Substantia nigra (tissue), 51 donors: ENCODE measurements at places on chromosomes 12 and 14.

- no peak for DNase-seq
Observed at GRCh38 chr12:64912516-64913255, 88.2 kb downstream of the TBC1D30 start.

GRCh38 chr12:132550830-132551640, 59.3 kb downstream of the LRCOL1 start:
- DNase-seq = no peak

GRCh38 chr12:50394469-50395029, 1.9 kb downstream of the FAM186A start:
- no peak for DNase-seq

- DNase-seq = no peak
Observed at GRCh38 chr14:67882986-67883555, 63.5 kb downstream of the RAD51B start.

DNA sequence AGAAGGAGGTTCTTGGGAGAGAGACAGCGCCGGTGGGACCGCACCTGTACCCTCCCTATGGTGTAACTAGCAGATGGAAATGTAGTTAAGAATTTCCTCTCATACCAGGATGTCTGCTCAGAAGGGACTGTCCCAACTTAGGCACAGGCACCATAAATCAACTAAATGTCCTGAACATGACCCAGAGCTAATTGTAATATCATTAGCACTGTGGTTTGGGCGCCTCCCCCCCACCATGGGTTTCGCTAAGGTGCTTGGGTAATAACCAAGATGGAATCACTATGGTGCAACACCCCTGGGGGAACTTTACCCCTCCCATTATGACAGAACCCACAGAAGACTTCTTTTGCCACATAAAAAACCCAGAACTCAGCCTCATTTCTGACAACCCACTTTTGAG, 15.9 kb downstream of the ZNF641 start:
- no peak for DNase-seq

DNA sequence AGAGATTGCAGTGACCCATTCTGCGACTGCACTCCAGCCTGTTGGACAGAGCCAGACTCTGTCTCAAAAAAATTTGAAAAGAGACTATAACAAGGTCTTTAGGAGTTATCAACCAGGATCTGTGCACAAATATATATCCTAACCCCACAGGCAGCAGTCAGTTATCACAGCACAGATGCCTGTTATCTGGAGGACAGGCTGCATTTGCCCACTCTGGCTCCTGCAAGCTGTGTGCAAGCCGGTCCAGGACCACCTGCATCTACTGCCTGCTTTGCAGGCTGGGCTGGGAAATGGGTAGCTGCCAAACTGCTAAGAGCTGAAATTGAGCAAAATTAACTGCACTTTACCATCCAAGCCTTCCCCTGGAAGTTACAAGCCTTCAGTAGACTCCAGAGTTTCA, 21.4 kb upstream of the RCOR1 start:
- DNase-seq = no peak

DNA sequence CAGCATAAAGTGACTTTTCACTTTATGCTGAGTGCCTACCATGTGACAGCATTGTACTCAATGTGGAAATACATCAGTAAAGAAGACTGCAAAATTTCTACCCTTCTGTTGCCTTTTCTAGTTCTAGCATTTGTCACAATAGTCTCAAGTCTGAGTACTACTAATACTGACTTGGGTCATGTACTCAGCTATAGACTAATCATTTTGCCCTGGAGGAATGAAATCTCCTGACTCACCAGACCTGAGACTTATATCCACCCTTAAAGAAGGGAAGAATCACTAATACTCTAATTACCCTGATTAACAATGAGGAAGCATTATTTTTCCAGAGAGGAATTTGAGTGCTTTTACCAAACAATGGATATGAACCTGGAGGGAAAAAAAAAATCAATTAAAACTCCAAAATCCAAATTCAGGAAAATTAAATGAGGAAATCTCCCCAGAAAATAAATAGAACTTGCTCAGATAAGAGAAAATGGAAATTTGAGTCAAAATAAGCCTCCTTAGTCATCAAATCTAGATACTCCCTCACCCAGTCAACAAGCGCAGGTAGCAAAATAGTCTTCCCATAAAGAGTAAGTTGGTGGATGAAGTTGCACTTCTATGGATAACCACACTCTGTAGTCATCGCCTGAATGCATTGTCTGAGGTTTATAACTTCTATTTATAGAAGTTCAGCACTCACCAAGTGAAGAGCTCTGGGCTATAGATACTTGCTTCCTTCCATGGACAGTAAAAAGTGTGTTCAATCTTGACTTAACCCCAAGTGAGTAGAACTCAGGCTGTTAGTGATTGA, 386.6 kb downstream of the SYT1 start:
- DNase-seq = no peak

DNA sequence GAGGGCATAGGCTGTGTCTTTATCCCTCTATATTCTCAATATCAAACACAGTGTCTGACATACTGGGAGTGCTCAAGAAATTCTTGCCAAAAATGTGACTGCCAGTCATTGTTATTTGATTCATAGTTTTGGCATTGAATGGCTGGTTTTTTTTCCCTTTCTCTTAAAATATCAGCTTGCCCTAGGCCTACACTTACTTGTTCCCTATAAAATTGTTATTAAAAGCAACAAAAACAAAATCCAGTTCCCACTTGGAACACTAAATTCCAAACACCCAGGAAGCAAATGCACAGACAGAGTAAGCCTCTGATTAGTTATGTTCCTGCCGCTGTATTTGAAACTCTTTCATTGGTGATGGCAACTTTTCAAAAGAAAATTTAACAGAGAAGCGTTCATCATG, 110.7 kb downstream of the WIF1 start:
- no peak for DNase-seq

- DNase-seq = no peak
Observed at GRCh38 chr12:130127532-130127911, 34.7 kb upstream of the FZD10 start.

GRCh38 chr12:8590842-8591545, 21.7 kb downstream of the AICDA start:
- no peak for DNase-seq

DNA sequence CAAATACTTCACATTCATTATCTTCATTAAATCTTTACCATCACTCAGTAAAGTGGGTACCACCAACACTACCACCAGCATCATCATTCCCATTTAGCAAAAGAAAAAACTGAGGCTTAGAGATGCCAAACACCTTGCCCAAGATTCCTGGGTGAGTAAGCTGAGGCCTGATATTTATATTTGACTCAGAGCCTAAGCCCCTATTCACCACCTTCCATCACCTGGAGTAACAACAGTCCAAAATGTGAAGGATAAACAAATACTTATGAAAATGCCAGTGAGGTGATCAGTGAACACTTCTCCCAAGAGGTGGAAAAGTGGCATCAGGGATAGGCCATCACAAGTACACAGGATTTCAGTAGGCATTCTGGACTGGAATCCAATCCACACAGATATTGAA, 3.7 kb downstream of the SLC38A1 start:
- no peak for DNase-seq

DNA sequence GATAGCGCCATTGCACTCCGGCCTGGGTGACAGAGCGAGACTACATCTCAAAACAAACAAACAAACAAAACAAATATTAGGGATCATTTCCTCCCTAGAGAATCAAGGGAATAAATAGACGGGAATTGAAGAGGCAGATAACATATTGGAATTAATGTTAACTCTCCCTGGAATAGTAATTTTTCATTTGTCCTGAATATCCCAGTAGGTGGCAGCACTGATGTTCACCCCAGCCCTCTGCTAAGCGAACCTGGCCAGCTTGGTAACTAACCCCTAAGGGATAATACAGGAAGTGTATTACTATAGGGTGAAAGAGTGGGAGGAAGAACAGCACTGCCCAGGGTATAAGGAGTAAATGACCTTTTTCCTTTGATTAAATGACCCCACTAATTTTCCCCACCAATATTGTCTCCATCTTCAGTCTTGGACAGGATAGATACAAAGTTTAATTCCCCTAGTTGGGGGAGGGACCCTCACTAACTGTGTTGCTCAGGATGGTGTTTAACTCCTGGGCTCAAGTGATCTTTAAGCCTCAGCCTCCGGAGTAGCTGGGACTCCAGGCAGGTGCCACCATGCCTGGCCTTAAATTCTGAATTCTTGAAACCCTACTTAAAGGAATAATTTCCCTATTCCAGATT, 40.5 kb downstream of the SLC2A14 start:
- no peak for DNase-seq

DNA sequence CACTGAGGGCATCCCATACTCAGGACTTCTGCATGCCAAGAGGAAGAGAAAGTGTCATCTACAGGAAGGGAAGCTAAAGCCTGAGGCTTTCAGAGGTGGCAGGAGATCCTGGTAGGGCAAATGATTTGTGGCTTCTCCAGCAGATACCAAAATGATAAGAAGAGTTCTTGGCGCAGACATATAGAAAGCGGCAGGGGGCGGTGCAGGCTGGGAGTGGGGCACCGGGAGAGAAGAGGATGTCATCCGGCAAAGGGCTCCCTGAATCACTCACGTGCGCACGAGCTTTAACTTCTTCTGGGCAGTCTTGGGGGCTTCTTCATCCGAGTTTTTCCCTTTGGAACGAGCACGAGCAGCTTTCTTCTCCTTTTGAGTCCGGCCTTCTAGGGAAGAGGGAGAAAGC, 5.2 kb upstream of the ACRBP start:
- DNase-seq = no peak

GRCh38 chr12:71214511-71215285, 56.9 kb upstream of the TSPAN8 start:
- DNase-seq = no peak

DNA sequence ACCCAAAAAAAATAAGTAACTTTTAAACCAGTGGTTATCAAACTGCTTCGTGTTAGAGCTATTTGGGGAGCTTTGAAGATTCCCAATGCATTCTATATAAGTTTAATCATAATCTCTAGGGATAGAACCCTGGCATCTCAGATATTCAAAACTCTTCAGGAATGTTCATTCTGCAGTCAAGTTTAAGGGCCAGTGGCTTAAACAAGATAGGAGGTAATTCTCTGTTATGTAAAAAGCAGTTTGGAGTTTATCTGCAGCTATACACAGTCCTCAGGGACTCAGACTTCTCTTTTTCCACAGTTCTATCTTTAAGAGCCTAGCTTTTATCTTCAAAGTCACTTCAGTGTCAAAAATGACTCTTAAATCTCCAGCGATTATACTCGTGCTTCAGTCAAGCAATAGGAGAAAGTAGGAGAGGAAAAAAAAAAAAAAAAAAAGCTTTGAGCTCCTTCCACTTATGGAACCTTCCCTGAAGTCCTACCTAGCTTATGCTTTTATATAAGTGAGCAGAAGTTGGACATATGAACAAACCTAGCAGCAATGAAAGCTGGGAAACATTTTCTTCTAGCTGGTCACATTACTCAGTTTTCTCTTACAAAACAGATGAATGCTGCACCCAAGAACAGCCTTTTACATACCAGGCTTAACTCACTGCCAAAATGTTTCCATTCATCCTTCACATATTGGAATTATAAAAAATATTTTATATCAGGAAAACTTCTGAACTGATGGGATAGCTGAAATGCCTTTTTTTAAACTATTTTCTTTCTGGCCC, 302.8 kb downstream of the FSCB start:
- DNase-seq = no peak

- no peak for DNase-seq
Observed at GRCh38 chr12:7856516-7856915, 16.2 kb downstream of the SLC2A14 start.

- DNase-seq = no peak
Observed at GRCh38 chr12:124097701-124098100, 124.7 kb downstream of the ZNF664 start.

DNA sequence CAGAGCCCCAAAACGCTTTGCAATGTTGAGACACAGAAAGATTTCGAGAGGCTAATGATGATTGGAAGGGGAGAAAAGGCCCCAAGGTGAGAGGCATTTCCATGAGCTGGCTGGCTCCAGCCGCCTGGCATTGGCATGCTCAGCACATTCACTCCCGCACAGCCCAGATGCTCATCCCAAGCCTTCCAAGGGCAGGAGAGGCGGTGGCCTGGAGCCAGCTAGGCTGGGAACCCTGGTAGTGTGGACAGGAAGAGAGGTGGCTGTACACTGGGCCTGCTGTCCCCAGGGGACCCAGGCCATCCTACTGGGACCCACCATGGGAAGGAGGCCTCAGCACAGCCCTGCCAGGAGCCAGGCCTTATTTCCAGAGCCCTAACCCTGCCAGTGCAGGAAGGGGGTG, 72.2 kb downstream of the SPTB start:
- no peak for DNase-seq

DNA sequence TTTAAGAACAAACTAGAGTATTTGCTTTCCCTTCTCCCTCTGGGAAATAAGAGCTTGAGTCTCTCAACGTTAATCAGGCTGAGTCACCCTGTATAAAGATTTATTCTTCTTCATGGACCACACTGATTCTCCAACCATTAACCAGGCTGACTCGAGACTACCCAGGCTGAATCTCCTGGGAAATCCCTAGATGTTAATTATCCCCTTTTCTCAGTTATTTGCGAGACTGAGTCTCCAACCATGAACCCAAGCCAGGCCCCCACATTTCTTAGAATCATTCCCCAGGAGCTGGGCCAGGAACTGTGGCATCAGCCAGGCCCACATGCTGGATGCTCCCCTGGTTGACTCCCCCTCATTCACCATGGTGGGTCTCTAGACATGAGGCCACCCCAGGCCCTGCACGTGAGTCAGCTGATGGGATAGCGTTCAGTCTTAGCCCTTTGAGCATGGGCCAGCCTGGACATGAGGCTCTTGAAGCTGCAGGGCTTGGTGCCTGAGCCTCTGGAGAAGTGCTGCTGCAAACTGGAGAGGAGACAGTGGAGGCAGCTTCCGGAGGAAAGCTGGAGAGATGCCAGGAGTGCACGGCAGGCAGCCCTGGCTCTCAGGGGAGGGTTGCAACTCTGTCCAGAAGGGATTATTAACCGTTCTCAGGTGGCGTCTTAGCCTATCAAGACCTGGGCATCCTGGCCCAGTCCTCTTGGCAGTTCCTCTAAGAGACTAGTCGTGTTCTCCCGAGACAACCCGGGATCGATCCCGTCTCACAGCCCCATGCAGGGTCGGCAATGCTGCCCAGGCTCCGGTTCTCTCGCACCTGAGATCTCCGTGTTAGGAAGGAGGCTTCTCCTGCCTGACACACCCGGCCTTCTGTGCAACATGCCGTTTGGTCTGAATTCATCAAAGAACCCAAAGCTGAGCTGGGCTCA, 296.6 kb downstream of the ADGRD1 start:
- DNase-seq = no peak

- no peak for DNase-seq
Observed at GRCh38 chr14:23392613-23393012, 15.5 kb downstream of the MYH6 start.

- DNase-seq = no peak
Observed at GRCh38 chr12:66692170-66692569, 13.3 kb upstream of the GRIP1 start.

GRCh38 chr12:95740751-95741150, 49.8 kb downstream of the NTN4 start:
- no peak for DNase-seq

GRCh38 chr12:2688381-2688931, 106.3 kb upstream of the FKBP4 start:
- DNase-seq = no peak

DNA sequence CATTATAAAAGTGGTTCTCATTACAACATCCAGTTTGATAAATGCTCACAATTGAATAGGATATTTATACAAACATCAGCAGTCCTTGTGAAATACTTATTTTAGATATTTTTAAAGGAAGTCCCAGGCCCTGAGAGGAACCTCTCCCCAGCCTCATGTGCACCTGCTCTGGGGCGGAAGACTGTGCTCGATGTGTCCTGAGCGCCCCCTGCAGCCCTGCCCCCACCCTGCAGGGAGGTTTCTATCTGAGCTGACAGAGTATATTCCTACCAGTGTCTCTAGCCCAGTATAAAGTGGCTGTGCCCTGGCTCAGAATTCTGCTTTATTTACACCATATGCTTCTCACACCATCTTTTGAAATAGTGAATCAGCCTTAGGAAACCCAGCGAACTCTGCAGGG, 1349.1 kb downstream of the TMEM121 start:
- no peak for DNase-seq
